Right kidney (tissue), 9 donors: ENCODE measurements at places on chromosomes 3 and 15.

- DNase-seq = peak; percentile 70
Observed at GRCh38 chr15:65211482-65211982, 259 bp upstream of the CILP start.

DNA sequence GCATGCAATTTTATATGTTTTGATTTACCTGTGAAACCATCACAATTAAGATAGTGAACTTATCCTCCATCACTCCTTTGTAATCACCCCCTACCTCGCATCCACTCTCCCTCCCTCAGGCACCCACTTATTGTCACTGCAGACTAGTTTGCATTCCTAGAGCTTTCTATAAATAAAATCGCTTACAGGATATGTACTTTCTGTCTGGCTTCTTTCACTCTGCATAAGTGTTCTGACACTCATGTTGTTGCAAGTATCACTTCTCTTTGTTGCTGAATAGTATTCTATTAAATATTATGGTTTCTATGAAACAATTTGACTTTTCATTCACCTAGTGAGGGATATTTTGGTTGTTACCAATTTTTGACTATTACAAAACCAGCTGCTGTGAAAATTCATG, 139.3 kb downstream of the RSRC1 start:
- DNase-seq = no peak

- DNase-seq = no peak
Observed at GRCh38 chr3:175648899-175649298, 789.8 kb downstream of the NAALADL2 start.

DNA sequence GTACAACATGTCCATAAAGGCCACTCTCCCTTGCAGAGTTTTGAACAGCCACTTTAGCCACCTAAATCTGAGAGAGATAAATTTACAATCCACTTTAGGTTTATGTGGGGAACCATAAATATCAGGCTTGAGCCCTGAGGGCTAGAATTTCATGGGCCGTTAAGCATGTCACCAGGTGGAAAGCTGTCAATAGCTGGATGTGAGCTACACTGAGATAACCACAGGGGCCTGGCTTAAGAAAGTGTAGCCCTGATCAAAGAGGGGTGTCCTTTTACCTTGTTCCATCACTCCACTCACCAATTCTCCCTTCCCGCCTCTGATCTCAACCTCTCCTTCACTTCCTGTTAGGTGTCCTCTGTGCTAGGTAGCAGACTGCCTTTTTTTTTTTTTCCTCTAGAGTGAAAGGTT, 172.8 kb upstream of the ICE2 start:
- no peak for DNase-seq

GRCh38 chr3:126300761-126301481, 56.3 kb downstream of the KLF15 start:
- no peak for DNase-seq

DNA sequence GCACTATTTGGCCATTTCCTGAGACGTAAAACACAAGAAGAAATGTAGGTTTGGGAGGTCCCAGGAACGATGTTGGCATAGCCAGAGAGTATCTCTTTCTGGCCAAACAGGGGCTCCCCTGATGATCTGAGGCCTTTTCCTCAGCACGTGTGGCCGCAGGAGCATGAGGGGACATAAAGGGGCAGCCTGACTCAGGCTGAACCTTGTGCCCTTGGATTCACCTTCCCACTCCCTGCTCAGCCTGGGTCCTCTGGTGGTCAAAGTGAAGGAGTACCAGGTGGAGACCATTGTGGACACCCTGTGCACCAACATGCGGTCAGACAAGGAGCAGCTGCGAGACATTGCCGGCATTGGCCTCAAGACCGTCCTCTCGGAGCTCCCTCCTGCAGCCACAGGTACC, 10.6 kb downstream of the CAND2 start:
- no peak for DNase-seq

DNA sequence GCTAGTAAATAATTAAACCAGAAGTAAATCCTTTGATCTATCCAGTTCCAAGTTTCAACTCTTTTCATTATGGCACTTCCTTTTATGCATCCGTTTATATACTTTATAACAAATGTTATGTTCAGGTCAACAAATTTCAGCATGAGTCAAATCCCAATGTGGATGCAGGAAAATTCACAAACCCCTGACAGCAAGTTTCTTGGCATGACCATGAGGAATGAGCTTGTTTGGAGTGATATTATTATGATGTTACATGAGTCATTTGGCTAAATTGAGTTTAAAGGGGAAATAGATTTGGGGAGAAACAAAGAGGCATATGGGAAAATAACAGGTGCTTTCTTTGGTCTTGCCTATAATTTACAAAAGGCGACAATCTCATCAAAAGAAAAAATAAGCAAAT, 32.1 kb upstream of the KCNMB2 start:
- DNase-seq = no peak

GRCh38 chr3:160665784-160666526, 11.0 kb upstream of the ARL14 start:
- DNase-seq = no peak

DNA sequence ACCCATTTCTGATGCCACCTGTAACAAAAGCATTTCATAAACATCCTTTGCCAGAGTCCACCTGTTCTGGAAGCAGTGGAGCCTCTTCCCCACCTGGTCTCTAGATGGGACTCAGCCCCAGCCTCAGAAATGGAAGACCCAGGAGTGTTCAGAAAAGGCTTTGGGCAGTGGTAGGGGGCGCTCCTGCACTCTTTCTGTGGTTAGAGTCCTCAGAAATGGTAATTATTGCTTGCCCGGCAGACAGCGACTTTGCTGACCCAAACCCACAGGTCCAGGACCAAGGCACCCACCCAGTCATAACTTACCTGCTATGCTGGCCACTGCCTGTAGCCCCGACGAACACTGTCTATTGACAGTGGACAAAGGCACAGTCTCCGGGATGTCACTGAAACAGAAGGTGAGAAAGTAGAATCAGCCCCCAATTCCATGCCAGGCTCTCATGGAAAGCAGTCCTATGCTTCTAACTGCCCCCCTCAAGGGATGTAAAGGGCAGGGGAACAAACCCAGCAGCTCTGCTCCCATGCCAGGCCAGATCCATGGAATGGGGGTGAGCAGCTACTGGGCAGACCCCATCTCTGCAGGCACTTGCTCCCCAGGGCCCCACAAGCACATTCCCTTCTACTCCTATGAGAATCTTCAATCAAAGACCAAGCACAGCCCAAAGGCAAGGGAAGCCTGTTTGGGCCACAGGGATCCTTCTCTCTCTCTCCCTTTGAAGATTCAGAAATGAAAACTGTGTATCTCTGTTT, 5.1 kb downstream of the ACAA1 start:
- DNase-seq = no peak

- peak; percentile 44 for DNase-seq
Observed at GRCh38 chr15:82663186-82663600, 16.0 kb upstream of the CPEB1 start.
